ENCODE measurements at places on chromosomes 6 and 20. TPM values are rescaled to one million over a fixed set of nuclear protein-coding genes. Genes with fewer than 3 reads are reported as not detected.
A peak's percentile ranks its signal among the peaks of the same experiment; 100 is the strongest.

DNA sequence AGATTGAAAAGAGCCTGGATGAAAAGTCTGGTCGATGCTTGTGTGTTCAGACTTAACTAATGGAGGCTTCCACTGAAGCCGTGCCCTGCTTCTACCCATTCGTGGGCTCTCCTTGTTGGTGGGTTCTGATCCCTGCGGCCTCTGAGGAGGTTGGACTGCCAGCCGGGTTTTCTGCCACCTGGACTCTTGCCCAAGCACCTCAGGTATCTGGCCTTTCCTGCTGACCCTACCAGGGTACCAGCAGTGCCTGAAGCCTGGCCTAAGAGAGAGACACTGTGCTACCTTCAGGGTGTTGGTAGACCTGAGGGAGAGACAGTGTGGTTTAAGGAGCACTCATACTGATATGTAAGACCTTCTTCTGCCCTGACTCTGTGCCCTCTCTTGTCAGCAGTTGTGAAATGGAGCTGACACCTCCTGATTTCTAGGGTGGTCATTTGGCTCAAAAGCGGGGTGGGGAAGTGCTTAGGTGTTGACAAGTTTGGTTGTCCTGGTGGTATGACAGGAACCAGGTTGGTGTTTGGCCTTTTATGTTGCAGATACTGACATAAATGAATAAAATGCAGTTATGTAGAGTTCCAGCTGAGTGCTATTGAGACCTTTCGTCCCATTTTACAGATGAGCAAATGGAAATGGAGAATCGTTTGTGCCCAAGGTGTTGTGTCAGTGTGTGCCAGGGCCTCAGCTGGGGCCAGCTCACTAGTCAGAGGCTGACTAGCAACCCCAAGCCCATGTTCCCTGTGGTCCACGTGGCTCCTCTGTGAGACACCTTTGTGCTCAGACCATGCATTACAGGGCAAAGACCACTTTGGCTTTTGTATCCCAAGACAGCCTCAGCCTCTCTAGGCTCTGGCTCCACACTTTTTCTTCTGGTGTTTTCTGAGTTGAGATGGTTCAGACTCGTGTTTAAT is 3.1 kb downstream of the PLCG1 start:
- no peak for DNase-seq

- peak; percentile 44 for DNase-seq
These were observed 3.1 kb downstream of the GABRR2 start for GRCh38 chr6:89311853-89312531.

NNAT gene
- 96.8 TPM for polyA plus RNA-seq

DNA sequence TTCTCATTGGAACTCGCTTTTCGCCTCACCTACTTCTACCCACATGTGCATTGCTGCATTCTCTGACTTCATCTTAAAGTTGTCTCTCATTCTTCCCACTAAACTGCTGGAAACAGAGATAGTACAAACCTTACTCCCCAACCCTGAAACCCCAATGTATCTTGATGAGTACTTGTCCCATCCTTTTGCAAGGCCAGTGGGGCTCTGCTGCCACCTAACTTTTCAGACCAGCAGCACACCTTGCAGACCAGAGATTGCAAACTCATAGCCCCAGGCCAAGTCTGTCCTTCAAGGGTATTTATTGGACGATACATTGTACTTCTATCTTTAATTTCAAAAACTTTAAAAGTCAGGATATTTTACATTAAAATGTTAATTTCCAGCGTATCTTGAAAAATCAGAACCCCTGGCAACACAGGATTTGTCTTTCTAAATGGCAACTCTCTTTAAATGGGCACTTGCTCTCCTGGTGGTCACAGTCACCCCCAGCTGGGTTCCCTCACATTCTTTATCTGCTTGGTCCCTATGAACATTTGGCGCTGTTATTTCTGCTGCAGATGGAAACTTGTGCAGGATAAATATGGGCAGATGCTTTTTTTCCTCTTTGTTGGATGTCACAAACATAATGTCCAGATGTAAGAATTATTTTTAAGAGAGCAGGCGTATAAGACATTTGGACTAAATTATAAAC is 83.9 kb downstream of the SOD2 start:
- DNase-seq: no peak

- DNase-seq: peak; percentile 57
These were observed 241.2 kb downstream of the TTLL2 start for GRCh38 chr6:167565884-167566599.

DNA sequence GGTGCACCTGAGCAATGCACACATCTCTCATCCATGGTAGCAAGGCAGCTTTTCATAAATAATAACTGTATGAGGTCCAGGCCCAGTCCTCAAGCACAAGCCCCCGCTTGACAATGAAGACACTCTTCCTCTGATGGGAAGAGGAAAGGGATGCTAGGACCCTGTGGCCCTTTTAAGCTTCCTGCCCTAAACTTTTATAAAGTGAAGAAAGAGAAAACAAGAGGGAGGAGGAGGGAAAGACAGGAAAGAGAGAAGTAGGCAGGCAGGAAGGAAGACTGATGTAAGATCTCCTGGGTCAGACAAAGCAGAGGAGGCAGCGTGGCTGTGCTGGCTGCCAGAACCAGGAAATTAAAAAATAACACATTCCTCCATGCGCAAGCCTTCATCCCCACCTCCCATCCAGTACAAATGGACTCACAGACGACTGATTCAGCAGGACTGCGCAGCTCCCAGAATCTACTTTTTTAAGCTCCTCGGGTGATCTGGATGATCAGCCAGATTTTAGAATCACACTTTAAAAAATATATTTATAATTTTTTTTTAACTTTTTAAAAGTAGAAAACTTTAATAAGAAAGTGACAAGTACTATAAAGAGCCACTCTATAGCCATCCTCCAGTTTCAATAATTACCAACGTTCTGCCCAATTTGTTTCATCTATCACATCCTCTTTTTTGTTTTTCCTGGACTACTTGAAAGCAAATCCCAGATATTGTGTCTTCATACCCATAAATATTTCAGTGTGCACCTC is 16.5 kb downstream of the TNFAIP3 start:
- DNase-seq: no peak

DNA sequence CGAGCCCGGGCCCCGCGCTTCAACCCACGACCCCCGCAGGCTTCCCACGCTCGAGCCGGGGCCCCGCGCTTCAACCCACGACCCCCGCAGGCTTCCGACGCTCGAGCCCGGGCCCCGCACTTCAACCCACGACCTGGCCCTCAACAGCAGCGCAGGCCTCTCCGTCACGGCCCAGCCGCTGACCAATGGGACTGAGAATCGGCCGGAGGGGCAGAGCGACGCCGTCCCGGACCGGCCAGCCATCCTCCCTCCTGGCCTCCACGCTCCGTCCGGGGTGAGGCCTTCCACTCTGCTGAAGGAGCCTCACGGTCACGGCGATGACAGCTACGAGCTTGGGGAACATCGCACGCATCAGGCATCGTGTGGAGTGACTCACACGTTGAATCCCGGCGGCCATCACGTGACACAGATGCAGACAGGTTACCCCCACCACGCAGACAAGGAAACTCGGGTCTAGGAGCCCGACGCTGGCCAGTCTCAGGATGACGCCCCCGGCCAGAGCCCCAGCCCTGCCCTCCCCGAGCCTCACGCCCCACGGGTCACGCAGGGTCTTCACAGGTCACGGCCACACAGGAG is 6.1 kb downstream of the KCNQ2 start:
- no peak for DNase-seq

- no peak for DNase-seq
These were observed 191.4 kb downstream of the SLC16A10 start for GRCh38 chr6:111278731-111279130.

KIF25 gene
- polyA plus RNA-seq: 0.53 TPM

DNA sequence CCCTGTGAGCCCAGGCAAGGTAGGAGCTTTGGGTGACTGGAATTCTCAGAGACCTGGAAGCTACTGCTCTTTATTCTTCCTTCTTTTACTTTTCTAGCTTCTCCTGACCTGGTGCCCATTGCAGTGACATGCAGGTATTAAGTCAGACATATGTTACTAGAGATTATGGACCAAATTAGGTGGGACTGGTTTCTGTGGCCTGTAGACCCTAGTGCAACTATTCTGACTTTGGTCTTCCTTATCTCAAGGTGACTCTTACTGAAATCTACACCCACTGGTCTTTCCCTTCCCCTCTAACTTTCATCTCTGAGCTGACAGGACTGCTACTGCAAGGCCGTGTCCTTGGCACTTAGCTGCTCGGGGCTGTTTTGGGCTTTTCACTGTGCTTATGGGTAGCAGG is 24.4 kb upstream of the TMEM217 start:
- DNase-seq: no peak

DNA sequence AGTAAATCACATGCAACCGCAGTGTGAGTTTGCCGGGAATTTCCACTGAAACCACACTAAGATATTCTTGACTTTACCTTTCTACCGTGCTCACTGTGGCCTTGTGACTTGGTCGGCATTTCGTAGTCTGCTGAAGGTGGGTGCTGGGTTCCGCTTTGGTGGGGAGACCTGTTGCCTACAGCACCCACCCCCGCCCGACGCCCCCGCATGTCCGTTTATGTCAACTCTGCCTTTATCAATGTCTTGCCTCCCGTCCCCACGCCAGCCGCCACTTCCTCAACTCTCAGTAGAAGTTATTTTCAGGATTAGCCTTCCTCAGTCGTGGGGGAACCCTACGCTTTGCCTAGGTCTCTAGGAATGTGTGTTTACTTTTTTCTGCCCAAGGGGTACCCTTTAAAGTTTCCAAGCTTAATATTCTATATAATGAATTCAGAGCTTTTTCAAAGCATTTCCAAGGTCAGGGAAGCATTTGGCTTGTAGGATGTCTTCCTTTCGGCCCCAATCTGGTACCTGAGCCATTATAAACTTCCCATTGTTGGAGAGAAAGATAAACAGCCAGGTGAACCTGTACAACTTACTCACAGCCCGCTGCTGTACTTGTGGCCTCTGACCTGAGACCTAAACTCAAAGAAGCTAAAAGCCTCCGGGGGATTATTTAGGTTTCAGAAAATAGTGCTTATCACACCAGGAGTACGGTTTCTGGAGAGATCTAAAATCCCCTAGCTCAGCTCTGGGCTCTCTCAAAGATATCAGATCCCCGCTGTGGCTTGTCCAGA is 54.2 kb downstream of the TBC1D7 start:
- no peak for DNase-seq

DNA sequence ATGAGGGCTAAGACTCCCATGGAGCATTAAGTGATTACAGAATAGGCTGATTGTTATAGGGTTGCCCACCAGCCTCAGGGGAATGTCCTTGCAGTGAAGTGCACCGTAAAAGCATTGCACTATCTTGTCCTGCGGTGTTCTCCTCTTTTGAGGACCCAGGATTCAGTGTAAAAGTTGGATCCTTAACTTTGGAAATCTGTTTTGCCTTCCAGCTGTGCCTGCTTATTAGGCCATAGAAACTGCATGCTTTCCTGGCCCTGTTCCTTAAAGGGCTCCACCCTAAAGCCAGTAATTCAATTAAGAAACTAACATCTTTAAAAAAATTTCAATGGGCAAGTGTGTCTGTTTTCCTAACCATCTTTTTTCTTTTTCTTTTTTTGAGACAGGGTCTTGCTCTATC is 25.4 kb upstream of the NOTCH4 start:
- DNase-seq: no peak

GRCh38 chr20:61881416-61881815 is 184.3 kb downstream of the TAF4 start:
- DNase-seq: no peak

- DNase-seq: no peak
These were observed 449.4 kb upstream of the CDH4 start for GRCh38 chr20:60802676-60803075.

RIPPLY2 gene
- not detected for polyA plus RNA-seq

GRCh38 chr6:160117137-160117536 is 4.5 kb upstream of the SLC22A1 start:
- DNase-seq: no peak

KCNK5 gene
- 8.9 TPM for polyA plus RNA-seq

- no peak for DNase-seq
These were observed 63.4 kb upstream of the FBXL4 start for GRCh38 chr6:99011151-99011550.

DNA sequence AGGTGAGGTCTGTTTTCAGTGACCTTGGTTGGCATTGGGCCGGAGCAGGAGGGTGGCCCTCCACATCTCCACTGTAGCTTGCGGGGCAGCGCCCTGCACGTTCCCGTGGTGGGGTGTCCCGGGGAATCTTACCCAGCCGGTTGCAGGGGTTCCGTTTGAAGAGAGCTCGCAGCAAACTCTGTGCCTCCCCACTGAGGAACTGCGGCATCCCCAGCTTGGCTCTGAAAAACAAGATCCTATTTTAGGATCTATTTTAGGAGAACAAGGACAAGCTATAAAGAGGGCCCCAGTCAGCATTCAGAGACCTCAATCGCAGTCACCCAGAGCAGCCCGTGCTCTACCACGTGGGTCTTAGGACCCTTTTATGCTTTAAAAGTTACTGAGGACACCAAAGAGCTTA is 97.8 kb downstream of the RAMACL start:
- DNase-seq: no peak

GRCh38 chr20:19971116-19971515 is 46.0 kb upstream of the NAA20 start:
- no peak for DNase-seq

DNA sequence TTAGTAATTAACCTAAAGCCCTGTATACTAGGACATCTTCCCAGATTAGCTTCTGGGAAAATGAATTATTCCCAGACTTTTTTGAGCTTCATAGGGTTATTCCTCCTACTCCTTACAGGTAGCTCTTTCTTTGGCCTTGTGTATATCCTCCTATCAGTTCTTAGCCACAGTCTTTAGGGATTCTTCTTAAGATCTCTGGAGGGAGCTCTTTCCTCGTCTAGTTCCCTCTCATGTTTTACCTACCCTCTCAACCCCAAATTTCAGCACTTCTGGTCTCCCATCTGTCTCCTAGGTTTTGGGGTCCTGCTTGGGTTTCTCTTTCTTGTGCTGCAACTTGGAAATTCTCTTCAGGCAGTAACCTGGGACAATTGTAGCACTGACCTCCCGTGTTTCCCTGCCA is 46.4 kb upstream of the SLC35B3 start:
- DNase-seq: no peak

SLC22A3 gene
- 5.5 TPM for polyA plus RNA-seq

DNA sequence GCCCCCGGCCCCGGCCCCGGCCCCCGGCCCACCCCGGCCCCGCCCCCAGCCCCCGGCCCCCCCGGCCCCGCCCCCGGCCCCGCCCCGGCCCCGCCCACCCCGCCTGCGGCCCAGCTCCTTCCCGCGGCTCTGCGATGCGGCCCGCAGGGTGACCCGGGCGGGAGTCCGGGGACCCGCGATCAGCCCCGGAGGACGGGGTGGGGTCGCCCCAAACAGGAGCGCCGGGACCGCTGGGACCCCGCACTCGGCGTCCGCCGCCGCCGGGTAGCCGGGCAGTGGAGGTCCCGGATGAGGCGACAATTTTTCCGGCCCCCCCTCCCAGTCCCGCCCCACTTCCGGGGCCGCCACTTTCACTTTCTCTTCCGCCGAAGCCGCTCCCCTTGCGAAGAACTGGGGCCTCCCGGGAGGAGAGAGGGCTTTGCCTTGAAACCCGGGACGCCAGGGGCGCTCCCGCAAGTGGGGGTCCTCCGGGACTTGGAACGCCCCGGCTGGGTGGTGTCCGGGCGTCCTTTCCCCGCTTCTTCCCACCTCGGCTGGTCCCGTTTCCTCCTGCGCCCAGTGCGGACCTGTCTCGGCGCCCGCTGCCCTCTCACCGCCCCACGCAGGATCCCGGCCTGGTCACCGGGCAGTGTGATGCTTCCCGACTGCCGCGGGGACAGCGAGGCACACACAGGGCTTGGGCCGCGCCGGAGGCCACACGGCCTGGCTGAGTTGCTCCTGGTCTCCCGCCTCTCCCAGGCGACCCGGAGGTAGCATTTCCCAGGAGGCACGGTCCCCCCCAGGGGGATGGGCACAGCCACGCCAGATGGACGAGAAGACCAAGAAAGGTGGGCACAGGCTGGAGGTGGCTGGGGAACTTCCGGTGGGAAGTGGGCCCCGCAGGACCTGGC is at the start of gene RBCK1:
Gene RBCK1 (plus strand): TSS at position 347 of the 890 bp plus-strand sequence. CDS start 459 bp downstream, at position 806.
- DNase-seq: peak; percentile 74
